ENCODE measurements at places on chromosomes 5 and 9.

- DNase-seq: no peak
Measured at GRCh38 chr5:149932445-149933350, 11.9 kb downstream of the PDE6A start.

DNA sequence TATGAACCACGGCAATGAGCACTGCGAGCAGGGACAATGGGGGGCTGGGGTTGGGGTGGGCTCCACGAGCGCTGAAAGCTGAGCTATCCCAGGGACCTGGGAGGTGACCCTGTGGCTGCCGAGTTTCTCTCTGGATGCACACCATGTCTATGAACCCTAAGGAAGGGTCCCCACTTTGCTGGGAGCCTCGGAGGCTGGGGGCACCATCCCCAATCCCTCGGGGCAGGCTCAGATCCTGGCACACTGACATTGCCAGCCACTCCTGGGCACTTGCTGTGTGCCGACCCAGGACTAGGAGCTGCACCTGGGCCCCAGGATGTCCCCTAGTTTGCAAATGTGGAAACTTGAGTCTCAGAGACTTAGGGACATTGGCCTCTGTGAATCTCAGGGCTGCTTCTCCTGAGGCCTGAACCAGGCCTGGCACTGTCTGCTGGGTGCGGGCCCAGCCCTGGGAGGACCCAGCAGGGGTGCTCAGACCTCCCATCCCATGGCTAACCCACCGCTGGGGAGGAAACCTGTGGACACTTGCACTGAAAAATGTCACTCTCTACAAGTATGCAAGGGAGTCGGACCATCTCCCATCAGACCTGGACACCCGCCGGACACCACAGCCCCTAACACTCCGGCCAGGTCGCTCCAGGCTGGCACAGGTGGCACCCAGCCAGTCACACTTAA is 13.0 kb upstream of the CAMSAP1 start:
- DNase-seq: no peak

DNA sequence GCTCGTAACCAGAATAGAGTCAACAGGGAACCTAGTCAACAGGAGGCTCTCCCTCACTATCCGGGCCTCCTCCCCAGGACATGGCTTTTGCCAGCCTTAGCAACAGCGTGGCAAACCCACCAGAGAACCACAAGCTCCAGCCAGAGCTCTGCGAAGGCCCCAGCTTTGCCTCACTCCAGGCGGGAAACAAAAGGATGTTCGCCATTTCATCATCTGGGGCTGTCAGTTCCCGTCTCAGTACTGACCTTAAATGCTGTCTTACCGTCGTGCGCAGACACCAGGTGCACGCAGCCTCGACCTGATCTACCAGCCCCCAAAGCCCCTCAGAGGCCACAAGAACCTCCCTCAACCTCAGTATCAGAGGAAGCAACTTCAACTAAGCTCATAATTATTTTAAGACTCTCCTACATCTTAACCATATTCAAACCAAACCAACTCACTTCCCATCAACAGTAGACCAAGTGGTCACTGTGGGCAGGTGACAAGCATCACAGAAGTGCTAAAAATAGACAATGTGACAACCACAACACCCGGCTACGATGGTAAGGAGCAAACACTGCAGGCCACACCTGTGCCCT is 71.4 kb downstream of the SEMA4D start:
- DNase-seq: no peak

- DNase-seq: no peak
Measured at GRCh38 chr9:137664676-137665075, 45.9 kb downstream of the EHMT1 start.

DNA sequence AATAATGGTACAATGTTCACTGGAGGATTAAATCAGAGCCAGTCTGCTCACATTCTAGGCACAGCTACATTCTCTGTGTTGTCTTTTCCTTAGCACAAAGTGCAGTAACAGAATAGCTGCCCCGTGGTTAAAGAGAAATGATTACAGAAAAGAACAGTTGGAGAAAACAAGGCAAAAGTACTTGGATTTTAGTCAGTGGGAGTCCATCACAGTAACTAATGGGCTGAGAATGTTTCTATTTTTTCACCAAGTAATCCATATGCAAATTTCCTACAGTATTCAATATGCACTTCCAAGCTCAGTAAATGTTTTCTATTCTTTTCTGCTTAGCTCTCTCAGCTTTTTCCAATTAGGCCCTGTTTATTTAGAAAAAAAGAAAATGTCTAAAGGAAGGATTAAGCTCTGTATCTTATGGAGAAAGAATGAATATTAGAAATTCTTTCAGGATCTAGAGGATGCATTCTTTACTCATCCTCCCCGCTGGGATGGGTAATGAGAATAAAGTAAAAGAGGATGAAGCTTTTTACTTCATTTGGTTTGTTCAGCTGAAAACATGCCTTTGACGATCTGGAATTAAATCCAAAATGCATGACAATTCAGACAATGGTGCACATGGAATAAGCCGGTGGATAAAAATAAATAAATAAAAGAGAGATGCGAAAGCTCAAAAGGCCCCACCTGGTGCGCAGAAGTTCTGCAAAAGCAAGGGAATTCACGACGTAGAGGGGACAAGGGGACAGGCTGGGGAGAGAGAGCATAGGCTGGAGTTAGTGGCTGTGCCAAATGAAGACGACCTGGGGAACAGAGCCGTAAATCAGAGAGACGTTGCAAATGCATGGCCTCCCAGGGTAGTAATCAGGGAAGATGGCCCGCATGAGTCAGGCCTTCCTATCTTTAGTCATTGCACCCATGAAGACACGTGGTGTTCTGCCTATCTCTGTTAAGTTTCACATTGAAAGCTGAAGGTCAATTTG is 345.2 kb downstream of the GLIS3 start:
- DNase-seq: no peak

- DNase-seq: no peak
Measured at GRCh38 chr5:103901885-103902284, 339.3 kb upstream of the NUDT12 start.

- DNase-seq: no peak
Measured at GRCh38 chr5:126878634-126879033, 101.7 kb downstream of the LMNB1 start.

- DNase-seq: no peak
Measured at GRCh38 chr9:114382699-114383520, 4.9 kb downstream of the AKNA start.

DNA sequence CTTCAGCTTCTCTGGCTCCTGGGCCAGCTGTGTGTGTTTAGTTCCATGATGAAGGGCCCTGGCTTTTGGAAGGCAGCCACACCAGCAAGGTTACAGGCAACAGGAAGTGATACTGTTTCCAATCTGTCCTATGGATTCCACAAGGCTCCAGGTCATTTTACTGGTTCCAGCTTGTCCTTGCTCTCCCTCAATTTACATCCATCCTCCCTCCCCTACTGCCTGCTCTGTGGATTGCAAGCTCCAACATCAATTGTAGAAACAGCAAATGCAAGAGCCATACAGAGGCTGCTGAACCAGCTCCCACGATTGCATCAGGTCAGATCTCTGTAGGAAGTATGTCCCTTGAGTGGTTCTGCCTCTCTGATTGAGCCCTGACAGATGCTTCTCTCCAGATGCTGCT is 409.8 kb downstream of the NTRK2 start:
- no peak for DNase-seq

- peak; percentile 79 for DNase-seq
Measured at GRCh38 chr5:96601715-96602244, 60.4 kb upstream of the CAST start.

DNA sequence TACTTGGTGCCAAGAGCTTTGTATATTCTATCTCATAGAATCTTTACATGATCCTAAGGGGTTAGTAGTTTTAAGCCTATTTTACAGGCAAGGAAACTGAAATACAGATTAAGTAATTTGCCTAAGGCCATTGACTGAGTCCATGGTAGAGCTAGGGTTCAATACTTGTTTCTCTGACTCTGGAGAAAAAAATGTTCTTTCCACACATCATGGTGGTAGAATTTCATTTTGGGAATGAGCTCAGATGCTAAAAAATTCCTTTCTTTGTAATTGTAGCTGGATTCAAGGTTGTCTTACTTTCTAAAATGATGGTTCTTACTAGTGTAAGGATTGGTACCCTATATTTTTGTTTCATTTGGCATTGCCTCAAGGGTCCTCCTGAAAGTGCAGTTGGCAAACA is 86.0 kb downstream of the ANKRD55 start:
- no peak for DNase-seq

DNA sequence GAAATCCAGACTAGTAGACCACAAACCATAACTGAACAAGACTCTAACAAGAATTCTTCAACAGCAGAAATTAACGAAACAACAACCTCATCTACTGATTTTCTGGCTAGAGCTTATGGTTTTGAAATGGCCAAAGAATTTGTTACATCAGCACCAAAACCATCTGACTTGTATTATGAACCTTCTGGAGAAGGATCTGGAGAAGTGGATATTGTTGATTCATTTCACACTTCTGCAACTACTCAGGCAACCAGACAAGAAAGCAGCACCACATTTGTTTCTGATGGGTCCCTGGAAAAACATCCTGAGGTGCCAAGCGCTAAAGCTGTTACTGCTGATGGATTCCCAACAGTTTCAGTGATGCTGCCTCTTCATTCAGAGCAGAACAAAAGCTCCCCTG is 68.6 kb downstream of the VCAN start:
- no peak for DNase-seq

DNA sequence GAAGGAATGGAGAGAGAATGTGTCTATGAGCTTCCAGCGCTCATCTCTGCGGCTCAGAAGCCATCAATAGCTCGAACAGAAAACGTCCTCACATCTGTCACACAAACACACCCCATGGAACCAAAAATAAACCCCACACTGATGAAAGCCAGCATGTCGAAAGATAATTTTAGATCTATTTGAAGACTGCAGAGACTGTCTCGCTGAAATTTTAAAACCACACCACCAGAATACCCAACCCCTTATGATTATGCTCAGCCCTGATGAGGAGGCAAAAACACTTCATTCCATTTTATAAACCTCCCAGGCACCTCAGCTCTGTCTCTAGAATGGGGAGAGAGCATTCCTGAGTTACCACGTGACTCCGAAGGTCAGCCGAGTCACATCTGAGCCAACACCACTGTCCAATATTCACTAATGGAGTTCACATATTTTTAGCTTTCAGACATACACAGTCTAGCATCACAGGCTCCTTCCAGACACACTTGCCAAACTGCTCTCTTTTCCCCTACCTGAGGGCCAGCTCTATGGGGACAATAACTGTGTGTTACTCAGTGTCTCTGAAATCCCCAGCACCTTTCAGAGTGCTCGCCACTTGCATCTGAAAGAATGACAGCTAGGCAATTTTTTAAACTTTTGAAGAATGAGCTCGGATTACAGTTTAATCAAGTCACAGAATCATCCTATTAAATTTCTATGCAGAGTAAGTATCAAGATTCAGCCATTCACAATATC is 63.2 kb downstream of the SERINC5 start:
- DNase-seq: no peak

GRCh38 chr9:68727636-68728035 is 22.6 kb downstream of the PIP5K1B start:
- no peak for DNase-seq

- DNase-seq: no peak
Measured at GRCh38 chr5:121171361-121171760, 680.3 kb upstream of the FTMT start.

GRCh38 chr9:70811638-70812037 is 309.8 kb downstream of the TRPM3 start:
- DNase-seq: no peak

- DNase-seq: no peak
Measured at GRCh38 chr9:96461336-96461735, 11.4 kb downstream of the HABP4 start.

- no peak for DNase-seq
Measured at GRCh38 chr5:80128141-80128540, 93.0 kb downstream of the THBS4 start.

DNA sequence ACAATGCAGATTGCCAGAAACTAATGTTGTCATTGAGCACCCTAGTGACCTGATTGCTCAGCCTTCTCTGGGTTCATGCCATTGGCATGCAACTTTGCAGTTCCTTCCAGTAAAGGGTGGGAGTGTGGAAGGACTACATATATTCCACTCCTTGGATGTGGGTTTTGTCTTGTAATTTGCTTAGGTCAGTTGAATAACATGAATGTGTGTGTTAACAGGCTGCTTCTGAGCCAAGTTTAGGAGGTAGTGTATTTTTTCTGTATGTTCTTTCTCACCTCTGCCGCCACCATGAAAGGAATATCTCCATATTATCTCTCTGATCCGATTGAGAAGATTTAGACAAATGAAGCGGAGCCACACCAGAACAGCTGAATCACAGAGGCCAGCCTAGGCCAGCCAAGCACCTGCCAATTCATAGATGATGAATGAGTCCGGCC is 1929.6 kb upstream of the CDH6 start:
- no peak for DNase-seq

DNA sequence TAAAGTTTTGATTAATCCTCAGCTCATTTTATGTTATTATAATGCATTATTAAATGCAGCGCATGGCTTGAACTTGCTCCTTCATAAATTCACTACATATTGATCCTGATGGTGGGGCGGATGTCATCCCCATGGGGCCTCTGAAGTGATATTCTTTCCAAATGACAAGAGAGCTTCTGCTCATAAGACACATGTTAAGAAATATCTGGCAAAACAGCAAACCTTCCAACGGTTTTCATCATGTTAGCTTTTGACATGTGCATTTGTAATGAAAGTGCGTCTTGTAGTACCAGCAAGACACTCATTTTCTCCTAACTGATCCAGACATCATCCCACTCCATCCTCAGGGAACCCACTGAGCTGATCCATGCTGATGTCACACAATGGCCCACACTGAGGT is 45.7 kb downstream of the SEMA5A start:
- DNase-seq: no peak

GRCh38 chr5:114734238-114734637 is 372.4 kb downstream of the KCNN2 start:
- DNase-seq: no peak

- DNase-seq: no peak
Measured at GRCh38 chr5:151026679-151027078, 6.3 kb downstream of the GPX3 start.

DNA sequence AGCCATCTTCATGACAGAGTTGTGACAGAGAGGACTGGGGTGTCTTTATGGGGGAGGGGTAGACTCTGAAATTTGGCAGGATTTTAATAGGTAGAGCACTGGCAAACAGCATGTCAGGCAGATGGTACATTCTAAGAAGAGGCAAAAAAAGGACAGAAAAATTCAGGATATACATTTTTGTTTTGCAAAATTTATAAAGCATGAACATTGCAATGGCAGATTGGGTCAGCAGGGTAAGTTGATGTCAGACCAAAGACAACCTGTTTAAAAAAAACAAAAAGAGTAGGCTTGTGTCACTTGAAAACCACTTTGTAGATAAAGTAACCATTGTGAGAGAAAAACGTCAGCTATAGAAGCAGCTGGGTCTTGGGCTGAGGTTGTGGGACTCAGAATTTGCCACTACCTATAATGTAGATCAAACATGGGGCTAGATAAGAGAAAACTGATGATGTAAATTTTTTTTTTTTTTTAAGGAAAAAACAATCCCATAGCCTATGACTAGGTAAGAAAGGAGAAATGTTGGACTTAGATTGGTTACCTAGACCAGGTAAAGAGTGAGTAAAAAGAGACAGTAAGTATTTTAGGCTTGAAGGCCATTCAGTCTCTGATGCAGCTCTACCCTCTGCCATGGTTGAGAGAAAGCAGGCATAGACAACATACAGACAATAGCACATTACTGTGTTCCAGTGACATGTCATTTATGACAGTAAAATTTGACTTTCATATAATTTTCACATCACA is 8.3 kb downstream of the CAMK4 start:
- peak; percentile 23 for DNase-seq

Data from NCI-H1694 (cell line).